ENCODE measurements at places on chromosomes 1 and 21. TPM values are rescaled to one million over a fixed set of nuclear protein-coding genes. Genes with fewer than 3 reads are reported as not detected.

DNA sequence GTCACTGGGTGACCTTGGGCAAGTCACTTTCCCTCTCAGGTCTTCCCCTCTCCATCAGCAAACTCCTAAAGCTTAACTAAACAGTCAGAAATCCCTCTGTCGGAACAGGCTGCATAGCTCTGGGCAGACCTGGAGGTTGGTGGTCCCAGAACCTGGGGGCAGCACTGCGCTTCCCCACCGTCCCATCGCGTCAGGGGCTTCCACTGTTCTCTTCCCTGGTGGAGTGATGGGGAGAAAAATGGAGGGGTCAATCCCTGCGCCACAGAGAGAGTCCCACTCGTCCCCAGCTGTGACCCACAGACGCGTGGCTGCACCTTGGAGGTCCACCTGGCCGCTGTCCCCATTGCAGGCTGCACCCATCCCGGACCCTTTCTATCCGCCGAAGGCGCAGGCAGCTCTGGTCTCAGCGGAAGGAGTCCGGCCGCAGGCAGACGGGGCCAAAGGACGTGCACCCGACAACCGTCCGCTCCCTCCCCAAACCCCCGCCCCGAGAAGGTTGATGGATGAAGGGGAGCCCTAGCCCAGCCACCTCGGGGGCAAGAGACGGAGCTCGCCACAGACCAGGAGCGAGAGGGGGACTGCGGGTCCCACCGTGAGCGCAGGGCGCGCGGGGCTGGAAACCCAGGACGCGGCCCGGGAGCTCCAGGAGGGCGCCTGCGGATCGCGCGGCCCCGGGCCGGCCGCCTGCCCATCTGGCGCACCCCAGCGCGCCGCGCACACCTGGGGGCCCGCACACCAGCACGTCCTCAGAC, 588 bp upstream of the WNT3A start:
- DNase-seq = no peak

Gene S100A2
- polyA plus RNA-seq = 0.67 TPM

GRCh38 chr21:29148530-29148929, 18.1 kb downstream of the MAP3K7CL start:
- no peak for DNase-seq

DNA sequence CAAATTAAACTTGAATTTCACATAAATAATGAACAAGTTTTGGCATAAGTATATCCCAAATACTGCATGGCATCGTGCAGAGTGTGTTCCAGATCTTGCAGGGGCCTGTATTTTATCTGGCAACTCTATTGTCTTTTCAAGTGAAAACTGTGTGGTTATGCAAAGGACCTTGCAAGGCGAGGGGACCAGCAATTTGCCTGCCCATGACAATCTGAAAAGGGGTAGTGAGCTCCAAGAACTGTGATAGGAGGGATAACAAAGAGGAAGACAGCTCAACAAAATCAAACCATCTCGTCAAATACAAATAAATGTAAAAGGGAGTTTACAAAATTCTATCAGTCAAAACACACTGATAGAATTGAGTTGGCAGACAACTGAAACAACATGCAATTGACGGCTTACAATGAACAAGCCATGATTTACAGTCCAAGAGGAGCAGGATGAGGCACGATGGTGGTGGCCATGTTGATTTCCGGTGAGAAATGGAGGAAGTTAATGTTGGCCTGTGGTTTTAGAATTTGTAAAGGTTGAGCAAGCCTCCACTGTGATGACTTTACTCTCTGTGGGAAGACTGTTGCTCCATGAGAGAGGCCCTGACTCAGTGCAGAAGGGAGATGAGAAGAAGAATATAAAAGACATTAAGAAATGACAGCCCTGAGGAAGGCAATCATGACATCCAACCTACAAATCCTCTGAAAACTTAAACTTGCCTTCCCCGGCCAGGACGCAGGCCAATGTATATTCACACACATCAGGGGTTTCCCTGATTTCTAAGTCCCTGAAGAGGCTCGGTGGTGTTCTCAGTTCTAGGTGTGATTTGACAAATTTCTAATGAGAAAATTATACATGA, 132.2 kb downstream of the ADSS2 start:
- DNase-seq = no peak

Gene ADGRL2
- polyA plus RNA-seq = 60.9 TPM

GRCh38 chr21:26153758-26154157, 16.8 kb downstream of the APP start:
- no peak for DNase-seq

GRCh38 chr1:99749504-99750347, 16.7 kb downstream of the FRRS1 start:
- DNase-seq = no peak

DNA sequence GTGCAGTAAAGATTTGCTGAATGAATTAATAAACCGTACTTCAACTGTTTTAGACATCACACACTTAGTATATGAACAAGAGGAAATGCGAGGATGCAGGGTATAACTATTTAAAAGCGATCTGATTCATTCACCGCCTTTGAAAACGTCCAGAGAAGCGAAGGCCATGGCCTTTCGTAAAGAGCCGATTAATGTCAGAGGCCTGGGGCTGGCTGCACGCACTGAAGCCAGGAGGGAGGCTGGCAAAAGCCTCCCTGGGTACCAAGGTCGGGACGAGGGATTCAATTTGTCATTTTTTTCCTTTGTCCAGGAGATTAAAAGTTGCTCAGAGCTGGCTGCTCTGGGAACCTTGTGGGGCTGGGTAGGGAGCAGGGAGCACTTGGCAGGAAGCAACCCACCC, 307.4 kb downstream of the NPHP4 start:
- no peak for DNase-seq

Gene PIGC
- polyA plus RNA-seq = 30.6 TPM

DNA sequence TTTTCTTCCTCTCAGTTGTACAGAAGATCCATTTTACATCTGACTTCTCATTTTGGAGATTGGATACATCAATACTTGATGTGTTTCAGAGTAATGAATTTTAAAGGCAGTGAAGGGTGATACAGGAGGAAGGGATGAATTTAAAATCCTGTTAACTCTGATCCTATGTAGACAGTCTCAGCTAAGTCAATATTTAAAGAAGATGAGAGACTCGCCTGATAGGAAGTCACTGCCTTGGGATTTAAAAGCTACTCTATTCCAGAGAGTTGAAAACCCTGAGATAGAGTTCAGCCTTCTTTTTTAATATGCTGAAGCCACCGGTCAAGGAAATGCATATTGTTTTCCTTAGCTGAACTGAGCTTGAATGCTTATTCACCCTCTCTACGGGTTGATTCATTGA, 42.7 kb downstream of the HUNK start:
- no peak for DNase-seq

Gene SETD4
- polyA plus RNA-seq = 23.1 TPM

GRCh38 chr1:213985209-213986019, 2.4 kb upstream of the PROX1 start:
- DNase-seq = peak; percentile 50

GRCh38 chr1:169517558-169518186, 31.9 kb upstream of the SLC19A2 start:
- DNase-seq = no peak

Gene TLCD4
- polyA plus RNA-seq = 4.9 TPM

DNA sequence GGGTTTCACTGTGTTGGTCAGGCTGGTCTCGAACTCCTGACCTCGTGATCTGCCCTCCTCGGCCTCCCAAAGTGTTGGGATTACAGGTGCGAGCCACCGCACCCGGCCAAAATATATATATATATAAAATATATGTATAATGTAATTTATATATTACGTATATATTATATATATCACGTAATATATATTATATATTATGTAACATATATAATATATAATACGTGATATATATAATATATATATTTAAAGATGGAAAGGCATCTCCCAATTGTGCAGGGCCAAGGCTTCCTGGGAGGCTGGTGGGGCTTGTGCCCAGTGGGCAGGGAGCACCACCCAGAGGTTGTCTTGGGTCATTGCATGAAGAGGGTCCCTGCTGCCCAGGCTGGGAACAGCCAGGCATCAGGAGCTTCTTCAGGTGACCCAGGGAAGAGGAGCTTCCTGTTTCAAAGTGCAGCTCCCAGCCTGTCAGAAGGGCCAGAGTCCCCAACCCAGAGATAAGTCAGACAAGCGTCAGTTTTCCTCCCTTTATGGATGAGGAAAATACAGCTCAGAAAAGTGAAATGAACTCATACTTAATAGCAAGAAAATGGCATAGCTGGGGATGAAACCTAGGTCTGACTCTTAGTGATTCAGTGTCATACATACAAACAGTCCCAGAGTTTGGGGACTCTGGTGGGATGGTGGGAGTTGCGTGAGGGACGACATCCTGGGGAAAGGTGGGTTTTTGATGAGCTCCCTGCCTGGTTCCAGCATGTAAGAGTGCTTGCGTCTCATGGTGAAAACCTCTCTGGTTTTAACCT, 12.0 kb downstream of the UBE2Q1 start:
- DNase-seq = peak; percentile 86

DNA sequence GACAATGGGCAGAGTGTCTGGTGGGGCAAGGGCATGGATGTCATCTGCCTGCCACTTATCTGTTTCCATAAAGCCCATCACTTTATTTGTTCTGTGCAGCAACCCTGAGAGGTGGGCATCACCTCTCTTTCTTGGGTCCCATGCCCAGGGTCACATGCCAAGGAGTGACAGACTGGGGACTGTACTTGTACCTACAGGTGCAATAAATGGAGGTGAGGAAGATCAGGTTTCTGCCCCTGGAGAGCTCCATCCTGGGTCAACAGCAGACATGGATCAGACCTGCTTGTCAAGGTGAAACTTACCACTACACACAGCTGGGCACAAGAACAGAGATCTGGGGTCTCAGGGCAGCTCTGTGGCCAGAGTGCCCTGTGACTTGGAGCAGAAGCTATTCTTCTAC, 18.4 kb upstream of the PRDM16 start:
- no peak for DNase-seq
